Hepatocyte (in vitro differentiated cells): ENCODE measurements at places on chromosomes 3 and 15.

- DNase-seq: no peak
These were observed 21.6 kb upstream of the PRR23E start for GRCh38 chr3:127171320-127171719.

- DNase-seq: no peak
These were observed 75.9 kb downstream of the RAB7A start for GRCh38 chr3:128801779-128802380.

DNA sequence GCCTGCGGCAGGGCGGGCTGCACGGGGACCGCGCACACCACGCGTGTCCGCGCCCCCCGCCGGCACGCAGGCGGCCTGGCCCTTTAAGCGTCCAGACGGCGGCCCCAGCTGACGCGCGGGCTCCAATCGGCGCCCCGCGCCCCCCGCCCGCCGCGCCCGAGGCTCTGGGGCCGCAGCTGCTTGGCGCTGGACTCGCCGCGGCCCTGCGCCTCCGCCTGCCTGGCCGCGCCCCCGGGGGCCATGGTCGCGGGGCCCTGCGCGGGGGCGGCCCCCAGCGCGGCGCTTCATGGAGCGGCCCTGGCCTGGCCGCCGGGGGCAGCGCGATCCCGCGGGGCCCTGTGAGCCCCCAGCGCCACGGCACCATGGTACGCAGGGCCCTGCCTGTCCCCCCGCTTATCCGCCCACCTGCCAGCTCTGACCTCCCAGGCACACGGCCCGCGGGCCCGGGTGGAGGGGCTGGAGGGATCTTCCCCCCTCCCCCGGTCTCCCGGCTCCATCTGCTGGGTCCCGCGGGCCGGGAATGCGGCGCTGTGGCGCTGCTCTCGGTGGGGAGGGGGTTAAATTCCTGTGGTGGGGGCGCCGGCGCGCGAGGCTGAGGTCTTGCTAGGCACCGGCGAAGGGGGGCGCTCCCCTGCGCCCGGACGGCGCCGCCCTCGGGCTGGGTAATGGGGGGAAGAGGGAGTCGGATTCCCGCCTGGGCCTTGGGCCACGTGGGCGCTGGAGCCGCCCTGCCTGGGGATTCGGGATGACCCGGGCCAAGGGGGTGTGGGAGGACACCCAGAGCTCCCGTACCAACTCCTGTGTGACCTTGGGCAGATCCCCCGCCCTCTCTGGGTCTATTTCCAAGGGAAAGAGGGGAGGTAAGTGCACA, 1.1 kb downstream of the ZBTB47 start:
- peak; percentile 87 for DNase-seq

- DNase-seq: no peak
These were observed 350.6 kb downstream of the NLGN1 start for GRCh38 chr3:173748105-173748504.

DNA sequence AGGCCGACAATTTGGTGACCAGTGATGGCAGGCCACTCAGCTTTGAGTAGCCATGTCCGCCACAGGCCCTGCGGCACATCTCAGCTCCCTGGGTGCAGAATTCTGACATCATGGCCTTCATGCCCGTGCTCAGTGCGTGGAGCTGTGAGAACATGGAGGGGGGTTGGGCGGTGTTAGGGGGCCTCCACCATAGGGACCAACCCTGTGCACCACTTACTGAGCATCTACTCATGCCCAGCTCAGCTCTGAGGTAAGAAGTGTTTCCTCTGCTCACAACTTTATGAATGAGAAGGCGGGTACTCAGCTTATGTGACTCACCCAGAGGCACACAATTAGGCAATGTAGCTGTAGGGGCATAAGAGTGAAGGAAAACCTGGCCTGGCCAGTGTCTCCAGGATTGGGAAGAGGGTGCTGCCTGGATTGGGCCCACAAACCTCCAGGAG, 10.5 kb downstream of the ACOX2 start:
- peak; percentile 65 for DNase-seq

DNA sequence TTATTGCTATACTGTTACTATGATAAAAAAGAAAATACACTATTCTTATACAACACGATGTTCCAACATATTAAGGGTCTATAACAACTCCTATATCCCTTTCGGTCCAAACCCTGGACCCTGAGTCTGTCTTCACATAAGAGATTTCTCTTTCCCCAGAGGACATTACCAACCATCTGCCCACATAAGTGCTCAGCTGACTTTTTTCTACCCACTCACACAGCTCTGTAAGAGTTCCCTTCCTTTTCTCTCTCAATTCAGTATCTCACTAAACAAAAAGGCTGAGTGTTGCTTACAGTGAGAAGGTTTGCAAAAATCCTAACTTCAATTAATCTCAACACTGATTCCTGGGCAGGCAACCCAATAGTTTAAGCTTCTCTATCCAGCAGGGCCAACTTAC, 30.5 kb downstream of the ITGB5 start:
- no peak for DNase-seq

DNA sequence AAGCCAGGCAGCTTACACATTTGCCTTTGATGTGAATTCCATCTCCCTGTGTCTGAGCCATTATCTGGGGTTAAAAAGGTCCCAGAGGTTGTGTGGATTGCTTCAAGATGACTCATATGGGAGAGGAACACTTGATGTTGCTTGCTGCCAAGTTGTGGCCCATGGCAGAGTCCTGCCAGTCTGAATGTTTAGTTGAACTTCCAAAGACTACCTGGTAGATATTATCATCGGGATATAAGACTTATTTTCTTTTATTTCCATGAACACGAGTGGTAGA, 85.6 kb downstream of the TJP1 start:
- DNase-seq: peak; percentile 49
